Panc1 (cell line): ENCODE measurements at places on chromosomes 3 and 15.

- DNase-seq = no peak
These were observed 98.5 kb upstream of the ROBO2 start for GRCh38 chr3:76941376-76941775.

GRCh38 chr3:195613468-195614069, 29.8 kb upstream of the APOD start:
- DNase-seq = no peak

DNA sequence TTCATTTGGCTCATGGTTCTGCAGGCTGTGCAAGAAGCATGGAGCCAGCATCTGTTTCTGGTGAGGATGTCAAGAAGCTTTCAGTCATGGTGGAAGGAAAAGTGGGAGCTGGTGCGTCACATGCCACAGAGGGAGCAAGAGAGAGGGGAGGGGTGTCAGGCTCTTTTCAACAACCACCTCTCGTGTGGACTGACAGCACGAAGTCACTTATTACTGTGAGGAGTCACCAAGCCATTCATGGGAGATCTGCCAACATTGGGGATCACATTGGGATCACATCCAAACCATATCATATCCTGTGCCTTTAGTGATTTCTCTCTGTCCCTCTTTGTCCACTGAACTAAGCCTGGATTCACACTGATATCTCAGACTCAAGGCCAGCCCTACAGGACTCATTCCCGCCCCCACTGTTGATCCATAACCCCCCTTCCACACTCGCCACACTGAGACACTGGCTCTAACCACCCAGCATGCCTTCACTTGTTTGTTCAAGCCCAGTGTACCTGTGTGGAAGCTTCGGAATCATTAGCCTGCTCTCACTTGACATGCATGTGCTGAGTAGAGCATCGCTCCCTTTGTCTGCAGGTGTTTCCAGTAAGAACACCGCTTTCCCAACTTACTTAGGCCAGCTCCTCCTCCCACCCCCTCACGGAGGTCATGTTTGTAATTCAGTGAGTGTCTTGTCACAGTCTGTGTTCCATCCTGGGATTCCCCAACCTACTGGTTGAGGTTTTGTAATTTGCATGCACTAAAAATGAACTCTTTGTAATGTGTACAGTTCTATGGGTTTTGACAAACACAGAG, 132.2 kb downstream of the KLF13 start:
- DNase-seq = no peak

DNA sequence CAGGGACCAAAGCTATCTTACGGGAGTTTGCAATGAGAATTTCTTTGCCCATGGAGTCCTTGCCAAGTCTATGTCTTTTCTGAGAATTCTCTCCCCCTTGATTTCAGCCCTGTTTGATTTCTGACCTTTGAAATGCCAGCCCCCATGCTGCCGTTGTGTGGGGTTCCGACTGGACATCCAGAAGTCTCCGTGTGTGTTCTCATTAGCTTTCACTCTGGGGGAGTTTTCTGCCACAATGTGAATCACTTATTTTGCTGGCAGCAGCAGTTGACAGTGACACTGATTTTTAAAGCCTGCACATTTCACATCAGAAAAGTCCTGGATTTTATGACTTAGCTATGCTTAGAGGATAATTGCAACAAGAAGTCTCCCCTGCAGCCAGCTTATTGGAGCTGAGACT, 98.4 kb upstream of the CTDSPL start:
- DNase-seq = no peak

DNA sequence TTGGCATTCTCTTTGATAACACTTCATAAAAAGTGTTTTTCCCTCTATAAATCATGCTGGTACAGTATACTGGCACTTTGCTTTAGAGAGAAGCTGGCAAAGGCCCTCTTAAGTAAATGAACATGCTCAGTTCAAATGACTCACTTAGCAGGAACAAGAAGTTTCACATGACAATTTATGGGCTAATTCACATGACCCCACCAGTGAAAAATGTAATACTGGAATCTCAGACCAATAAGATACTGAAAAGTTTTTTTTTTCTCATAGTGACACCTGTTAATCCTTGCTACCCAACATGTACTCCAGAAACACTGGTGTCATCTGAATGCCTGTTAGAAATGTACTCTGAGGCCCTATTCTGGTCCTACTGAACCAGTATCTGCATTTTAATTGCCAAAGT, 13.9 kb downstream of the BTBD1 start:
- DNase-seq = peak; percentile 24

GRCh38 chr15:101024706-101025500, 105.7 kb downstream of the LRRK1 start:
- no peak for DNase-seq

GRCh38 chr3:133927540-133928066, 31.9 kb upstream of the RAB6B start:
- no peak for DNase-seq

DNA sequence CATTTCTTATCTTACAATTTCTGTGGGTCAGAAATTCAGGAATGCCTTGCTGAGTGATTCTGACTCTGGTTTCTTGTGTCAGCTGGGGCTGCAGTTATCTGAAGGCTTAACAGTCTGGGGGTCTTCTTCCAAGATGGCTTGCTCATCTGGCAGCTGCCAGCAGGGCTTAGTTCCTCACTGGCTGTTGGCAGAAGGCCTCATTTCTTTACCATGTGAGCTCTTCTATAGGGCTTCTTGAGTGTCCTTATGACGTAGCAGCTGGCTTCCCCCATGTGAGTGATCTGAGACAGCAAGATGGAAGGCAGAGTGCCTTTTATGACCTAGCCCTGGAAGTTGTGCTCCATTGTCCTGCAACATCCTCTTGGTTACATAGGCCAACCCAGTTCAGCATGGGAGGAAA, 82.0 kb upstream of the PDZRN3 start:
- DNase-seq = no peak

GRCh38 chr3:129384594-129385323, 43.7 kb downstream of the EFCAB12 start:
- DNase-seq = no peak

- no peak for DNase-seq
These were observed 5.7 kb downstream of the PCCB start for GRCh38 chr3:136255672-136256406.

GRCh38 chr3:70728311-70728710, 415.9 kb upstream of the MDFIC2 start:
- DNase-seq = no peak

GRCh38 chr3:159788291-159788690, 200.3 kb upstream of the IL12A start:
- no peak for DNase-seq

GRCh38 chr15:87269566-87269965, 987.0 kb downstream of the NTRK3 start:
- no peak for DNase-seq

DNA sequence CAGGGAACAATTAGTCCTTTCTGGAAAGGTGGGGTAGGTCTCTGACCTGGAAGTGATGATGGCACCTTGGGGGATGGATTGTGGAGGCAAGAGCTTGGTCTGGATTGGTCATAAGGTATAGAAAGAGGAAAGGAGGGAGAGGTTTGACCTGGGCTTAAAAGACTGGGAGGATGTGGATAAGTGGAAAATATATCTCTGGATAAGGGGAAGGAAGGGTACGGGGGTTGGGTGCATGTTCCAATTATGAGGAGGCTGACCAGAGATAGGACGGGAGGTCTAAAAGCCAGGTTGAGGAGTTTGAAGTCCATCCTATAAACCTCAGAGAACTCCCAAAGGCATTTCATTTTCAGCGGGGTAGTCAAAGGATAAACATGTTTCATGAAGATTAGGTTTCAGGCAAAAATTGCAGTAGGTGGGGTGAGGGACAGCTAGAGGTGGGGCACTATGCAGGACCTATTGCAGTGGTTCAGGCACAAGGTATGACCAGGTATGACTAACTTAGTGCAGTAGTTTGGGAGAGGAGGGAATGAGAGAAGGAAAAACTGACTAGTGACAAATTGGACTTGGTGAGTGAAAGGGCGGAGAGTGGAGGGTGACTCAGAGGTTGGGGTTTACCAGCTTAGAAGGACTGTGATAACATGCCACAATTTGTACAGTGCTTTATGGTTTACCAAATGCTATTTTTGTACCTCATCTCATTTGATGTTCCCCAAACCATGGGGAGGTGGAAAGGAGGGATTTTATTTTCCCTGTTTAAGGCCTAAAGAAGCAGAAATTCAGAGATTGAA, 10.7 kb downstream of the PDE8A start:
- peak; percentile 84 for DNase-seq

- DNase-seq = no peak
These were observed 20.4 kb upstream of the SATB1 start for GRCh38 chr3:18445401-18446148.

DNA sequence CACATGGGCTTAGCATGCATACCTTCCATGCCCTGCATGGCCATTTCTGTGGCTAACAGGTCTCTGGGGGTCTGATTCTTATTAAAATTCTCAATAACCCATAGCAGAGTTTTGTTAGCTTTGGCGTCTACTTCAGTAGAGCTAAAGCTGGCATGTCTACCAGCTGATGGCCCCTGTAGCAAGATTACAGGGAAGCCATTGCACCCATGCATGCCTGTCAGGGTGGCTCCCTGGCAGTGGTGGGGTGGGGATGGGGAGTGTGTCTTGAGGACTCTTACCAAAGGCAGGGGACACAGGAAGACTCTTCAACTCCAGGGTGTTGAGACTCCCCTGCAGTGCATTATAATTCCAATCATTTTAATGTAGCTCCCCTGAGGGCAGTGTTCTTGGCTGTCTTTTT, 4.7 kb downstream of the KY start:
- DNase-seq = no peak

DNA sequence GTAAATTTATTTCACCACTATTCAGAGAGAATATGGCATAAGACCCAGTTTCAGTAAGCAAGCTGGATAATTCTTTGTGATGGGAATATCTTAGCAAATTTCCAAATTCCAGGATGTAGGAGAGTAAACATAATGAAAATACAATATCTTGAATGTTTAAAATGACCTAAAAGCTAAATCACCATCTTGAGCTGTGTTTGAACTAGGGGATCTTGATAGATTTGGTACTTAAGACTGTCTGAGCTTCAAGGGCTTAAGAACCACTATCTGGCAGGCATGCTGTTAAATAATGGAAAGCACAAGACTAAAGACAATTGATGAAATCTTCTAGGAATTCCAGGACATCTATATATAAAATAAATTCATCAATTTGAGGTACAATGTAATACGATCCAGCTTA, 217.7 kb downstream of the ATP8B4 start:
- DNase-seq = no peak

DNA sequence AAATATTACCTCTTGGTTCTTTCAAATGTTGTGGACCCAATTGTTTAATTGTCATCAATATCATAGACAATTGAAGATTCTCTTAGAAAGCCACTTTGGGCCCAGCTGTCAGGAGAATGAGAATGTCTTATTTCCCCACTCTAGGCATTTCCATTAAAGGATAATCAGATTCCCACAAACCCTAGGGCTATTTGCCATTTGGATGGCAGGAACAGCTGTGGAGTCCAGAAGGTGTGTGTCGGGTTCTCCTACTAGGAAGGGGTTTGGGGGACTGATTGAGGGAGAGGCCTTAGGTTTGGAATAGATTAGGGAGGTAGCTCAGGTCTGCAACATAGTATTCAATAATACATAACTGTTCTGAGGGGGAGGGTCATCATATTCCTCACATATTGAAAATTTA, 35.2 kb upstream of the PLSCR5 start:
- no peak for DNase-seq

- DNase-seq = no peak
These were observed 33.4 kb downstream of the SPINK8 start for GRCh38 chr3:48299746-48300712.

DNA sequence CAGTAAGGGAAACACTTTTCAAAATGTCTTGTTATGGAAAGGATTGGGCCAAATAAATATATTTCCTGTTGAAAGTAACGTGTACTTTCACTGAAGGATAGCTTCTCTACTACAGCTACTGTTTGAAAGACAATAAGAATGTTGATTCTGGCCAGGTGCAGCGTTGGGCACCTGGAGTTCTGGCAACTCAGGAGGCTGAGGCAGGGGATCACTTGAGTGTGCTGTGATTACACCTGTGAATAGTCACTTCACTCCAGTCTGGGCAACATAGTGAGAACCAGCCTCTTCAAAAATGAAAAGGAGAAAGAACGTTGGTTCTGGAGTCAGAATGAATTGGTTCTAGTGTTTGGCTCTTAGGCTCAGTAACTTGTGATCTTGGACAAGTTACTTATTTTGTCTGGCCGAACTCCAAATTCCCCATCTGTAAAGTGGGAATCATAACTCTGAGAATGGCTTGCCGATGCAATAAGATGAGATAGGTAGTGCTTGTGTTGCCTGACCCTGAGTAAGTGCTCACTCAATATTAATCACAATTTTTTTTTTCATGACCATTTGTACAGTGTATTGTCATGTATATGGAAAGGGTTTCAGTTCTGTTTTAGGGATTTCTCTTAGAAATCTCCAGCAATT, 310.8 kb downstream of the PTPRG start:
- DNase-seq = no peak

DNA sequence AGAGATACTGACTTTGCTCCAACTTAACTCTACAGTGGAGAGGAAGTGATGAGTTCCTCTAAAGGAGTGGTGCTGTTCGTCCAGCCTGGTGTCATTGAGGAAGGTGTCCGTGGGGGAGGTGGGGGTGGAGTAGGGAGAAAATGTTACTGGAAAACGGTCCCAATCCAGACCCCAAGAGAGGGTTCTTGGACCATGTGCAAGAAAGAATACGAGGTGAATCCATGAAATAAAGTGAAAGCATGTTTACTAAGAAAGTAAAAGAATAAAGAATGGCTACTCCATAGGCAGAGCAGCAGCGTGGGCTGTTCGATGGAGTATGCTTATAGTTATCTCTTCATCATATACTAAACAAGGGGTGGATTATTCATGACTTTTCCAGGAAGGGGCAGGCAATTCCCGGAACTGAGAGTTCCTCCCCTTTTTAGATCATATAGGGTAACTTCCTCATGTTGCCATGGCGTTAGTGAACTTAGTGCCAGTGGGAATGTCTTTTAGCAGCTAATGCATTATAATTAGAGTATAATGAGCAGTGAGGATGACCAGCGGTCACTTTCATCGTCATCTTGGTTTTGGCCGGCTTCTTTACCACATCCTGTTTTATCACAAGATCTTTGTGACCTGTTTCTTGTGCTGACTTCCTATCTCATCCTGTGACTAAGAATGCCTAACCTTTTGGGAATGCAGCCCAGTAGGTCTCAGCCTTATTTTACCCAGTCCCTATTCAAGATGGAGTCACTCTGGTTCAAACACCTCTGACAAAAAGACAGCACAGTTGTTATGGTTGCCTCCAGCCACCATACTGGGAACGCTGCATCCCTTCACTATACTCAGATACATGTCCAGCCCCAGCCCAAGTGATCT, 38.6 kb downstream of the CLEC3B start:
- no peak for DNase-seq

DNA sequence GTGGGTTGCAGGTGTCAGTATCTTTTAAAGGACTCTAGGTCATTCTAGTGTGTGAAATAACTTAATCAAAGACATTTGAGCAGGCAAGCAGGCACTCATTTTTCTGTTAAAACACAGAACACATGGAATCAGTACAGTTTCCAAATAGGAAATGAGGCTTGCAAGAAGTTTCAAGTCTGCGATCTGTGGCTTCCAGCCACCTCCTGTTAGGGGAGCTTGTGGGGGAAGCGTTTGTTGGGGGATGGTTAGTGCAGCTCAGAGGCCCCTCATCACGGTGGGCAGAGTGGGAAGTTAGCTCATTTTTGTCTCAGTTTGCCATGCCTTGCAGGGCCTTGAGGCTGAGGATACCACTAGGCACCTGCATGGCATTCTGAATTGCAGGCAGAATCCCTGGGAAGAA, 59.9 kb downstream of the SLC6A11 start:
- DNase-seq = no peak

- no peak for DNase-seq
These were observed 31.4 kb upstream of the TIPARP start for GRCh38 chr3:156642750-156643728.

- no peak for DNase-seq
These were observed 14.7 kb downstream of the CHD2 start for GRCh38 chr15:92914768-92915221.

GRCh38 chr15:25947323-25948314, 84.5 kb upstream of the ATP10A start:
- no peak for DNase-seq
